Thymus (tissue), 14 donors: ENCODE measurements at places on chromosomes 2 and 18.

DNA sequence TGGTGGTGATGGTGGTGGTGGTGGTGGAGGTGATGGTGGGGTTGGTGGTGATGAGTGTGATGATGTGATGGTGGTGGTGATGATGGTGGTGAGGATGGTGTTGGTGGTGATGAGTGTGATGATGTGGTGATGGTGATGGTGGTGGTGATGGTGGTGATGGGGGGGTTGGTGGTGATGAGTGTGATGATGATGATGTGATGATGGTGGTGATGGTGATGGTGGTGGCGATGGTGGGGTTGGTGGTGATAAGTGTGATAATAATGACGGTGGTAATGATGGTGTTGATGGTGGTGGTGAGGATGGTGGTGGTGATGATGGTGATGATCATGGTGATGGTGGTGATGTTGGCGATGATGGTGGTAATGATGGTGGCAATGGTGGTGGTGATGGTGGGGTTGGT is 67.7 kb downstream of the RRM2 start:
- DNase-seq: no peak

DNA sequence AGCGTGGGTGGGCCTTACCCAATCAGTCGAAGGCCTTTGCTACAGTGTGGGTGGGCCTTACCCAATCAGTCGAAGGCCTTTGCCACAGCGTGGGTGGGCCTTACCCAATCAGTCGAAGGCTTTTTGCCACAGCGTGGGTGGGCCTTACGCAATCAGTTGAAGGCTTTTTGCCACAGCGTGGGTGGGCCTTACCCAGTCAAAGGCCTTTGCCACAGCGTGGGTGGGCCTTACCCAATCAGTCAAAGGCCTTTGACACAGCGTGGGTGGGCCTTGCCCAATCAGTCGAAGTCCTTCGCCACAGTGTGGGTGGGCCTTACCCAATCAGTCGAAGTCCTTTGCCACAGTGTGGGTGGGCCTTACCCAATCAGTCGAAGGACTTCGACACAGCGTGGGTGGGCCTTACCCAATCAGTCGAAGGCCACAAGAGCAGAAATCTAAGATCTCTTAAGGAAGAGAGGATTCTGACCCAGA is 16.3 kb upstream of the GAL3ST2 start:
- no peak for DNase-seq

DNA sequence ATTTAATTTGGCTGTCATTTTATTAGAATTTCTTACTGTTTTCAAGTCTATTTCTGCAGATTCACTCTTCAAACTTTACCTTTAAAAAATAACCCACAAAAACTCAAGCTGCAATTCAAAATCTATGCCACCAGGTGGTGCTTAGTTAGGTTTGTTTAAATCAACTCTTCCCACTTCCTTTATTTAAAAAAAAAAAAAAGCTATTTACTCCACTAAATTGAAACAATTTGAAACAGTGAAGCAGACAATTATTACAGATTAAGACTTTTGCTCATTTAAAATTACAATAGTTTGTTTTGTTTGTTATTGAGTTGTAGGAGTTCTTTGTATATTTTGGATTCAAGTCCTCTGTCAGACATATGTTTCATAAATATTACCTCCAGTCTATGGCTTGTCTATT is 300.0 kb downstream of the PDE11A start:
- peak; percentile 61 for DNase-seq

GRCh38 chr18:80104364-80104779 is 4.7 kb upstream of the ADNP2 start:
- DNase-seq: no peak

GRCh38 chr2:236859908-236860307 is 225.8 kb upstream of the COPS8 start:
- no peak for DNase-seq

GRCh38 chr2:38427936-38428335 is 50.9 kb upstream of the ATL2 start:
- no peak for DNase-seq

DNA sequence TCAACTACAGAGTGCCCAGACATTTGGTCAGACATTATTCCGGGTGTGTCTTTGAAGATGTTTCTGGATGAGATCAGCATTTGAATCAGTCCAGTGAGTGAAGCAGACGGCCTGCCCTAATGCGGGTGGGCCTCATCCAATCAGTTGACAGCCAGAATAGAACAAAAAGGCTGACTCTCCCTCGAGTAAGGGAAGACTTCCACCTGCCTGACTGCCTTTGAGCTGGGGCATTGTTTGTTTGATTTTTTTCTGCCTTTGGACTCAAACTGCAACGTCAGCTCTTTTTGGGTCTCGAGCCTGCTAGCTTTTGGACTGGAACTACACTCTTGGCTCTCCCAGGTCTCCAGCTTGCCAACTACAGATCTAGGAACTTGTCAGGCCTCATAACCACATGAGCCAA is 111.7 kb upstream of the AGAP1 start:
- DNase-seq: no peak

DNA sequence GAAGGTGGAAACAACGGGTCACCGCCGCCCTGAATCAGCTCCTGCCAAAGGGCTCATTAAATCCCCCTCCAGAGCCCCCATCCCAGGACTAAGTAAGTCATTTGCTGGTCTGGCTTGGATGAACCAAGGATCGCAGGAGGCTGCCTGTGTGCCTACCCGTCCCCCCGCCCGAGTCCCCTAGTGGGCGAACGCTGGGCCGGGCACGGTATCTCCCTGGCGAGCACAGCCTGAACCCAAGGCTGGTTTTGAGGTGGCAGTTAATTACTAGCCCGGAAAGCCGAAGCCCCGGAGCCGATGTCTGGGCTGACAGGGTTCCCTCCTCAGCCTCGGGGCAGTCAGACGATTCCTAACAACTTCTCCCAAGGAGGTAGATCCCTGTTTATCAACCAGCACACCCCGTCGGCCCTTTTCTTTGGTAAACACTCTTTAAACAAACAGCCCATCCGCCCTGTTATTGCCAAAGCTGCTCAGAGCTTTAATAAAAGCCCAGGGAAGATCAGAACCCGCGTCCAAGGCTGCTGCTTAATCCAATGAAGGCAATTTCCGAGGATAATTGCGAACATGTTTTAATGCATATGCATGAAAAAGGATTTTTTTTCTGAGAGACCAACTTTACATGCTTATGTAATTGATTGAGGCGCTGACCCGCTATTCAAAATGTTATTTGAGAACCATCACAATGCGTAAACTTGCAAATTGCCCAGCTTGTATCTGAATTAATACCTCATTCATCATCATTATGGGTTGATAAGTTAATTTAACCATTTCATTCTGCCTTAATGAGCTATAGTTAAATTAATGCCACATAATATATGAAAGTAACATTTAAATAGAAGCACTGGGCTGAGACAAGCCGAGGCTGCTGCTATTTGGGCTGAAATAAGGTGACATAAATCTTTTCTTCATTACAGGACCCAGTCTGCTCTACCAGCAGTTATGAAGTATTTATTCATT is 10.5 kb downstream of the EVX2 start:
- DNase-seq: no peak

GRCh38 chr2:157305723-157306110 is 19.9 kb downstream of the ERMN start:
- no peak for DNase-seq

GRCh38 chr2:60073201-60073600 is 480.3 kb downstream of the BCL11A start:
- DNase-seq: no peak
